ENCODE measurements at places on chromosomes 7 and 10. TPM values are rescaled to one million over a fixed set of nuclear protein-coding genes. Genes with fewer than 3 reads are reported as not detected.
A peak's percentile ranks its signal among the peaks of the same experiment; 100 is the strongest.

DNA sequence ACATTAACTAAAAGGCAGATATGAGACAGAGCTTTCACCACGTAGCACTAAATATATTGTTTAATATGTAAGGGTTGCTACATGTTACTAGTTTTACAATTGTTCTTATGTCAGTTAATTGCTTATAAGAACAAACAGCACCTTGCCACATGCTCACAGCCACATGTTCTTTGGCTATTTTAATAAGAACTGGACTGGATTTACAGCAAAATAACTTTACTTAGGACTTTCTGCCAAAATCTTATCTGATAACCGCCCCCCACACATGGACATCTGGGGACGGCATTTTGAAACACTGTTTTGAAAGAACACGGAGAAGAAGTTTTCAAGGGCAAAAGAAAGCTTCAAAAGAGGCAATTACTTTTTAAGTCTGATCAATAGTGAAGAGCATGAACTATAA is 45.3 kb downstream of the JAZF1 start:
- no peaks in the 10 kb centered on the region for H3K4me1 ChIP-seq
- H3K27me3 ChIP-seq: no peaks in the 10 kb centered on the region
- H3K4me3 ChIP-seq: no peak overlapping the region
- no peaks in the 10 kb centered on the region for H3K36me3 ChIP-seq
- H3K27ac ChIP-seq: no peak overlapping the region

- H3K4me1 ChIP-seq: peaks cover 51% of the 10 kb centered on the region
- H3K27me3 ChIP-seq: no peaks in the 10 kb centered on the region
- no peak overlapping the region for H3K27ac ChIP-seq
- H3K4me3 ChIP-seq: no peak overlapping the region
- DNase-seq: peak; percentile 52
Measured at GRCh38 chr7:2112261-2113198, 120.2 kb downstream of the MAD1L1 start.

- H3K4me3 ChIP-seq: no peak overlapping the region
- H3K27ac ChIP-seq: peak overlapping the region; percentile 90
- DNase-seq: no peak
- H3K27me3 ChIP-seq: no peaks in the 10 kb centered on the region
- no peaks in the 10 kb centered on the region for H3K36me3 ChIP-seq
Measured at GRCh38 chr7:26293569-26294308, 2.1 kb downstream of the SNX10 start.

DNA sequence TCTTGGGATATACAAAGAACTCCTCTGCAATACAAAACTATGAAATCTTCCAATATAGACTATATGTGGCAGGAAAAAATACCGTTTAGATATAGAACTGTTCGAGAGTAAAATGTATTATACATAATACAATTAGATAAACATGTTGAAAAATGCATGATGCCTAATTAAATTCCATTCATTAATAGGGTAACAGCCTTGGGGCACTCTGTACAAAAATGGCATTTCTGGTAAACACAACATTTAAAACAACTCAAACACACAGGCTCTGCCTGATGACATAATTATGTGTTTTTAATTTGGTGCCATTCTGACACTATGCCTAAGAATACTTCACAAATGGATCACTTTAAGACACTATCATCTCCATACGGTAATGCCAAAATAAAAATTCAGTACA is 180.9 kb downstream of the FAM107B start:
- no peaks in the 10 kb centered on the region for H3K4me1 ChIP-seq
- DNase-seq: no peak
- no peak overlapping the region for H3K4me3 ChIP-seq
- H3K36me3 ChIP-seq: no peaks in the 10 kb centered on the region
- H3K27me3 ChIP-seq: no peaks in the 10 kb centered on the region

Gene SYT15
- 50.6 TPM for total RNA-seq

Gene PHKG1
- total RNA-seq: 0.49 TPM

DNA sequence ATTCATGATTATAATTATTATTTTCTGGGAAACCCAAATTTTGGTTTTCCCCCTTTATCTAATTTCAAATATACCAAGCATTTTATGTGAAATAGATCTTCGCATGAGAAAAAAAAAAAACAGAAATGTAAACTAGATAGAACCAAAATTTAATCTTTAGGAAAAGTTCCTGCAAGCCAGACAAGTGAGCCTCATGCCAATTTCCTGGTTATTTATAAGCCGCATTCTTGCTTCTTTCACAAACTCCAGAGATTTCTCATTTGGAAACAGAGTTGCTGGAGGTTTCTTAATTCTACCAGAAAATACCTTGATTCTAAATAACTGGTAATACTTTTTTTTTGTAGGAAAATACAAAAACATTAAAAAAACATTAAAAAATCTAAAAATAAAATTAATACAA is 690.4 kb upstream of the IGFBP3 start:
- H3K27me3 ChIP-seq: no peaks in the 10 kb centered on the region
- DNase-seq: no peak
- H3K27ac ChIP-seq: no peak overlapping the region
- no peak overlapping the region for H3K4me3 ChIP-seq
- no peaks in the 10 kb centered on the region for H3K36me3 ChIP-seq

Gene ITPRID1
- total RNA-seq: not detected

GRCh38 chr7:91710881-91711280 is 169.6 kb downstream of the MTERF1 start:
- H3K27ac ChIP-seq: no peak overlapping the region
- no peak overlapping the region for H3K4me3 ChIP-seq
- no peaks in the 10 kb centered on the region for H3K4me1 ChIP-seq
- no peaks in the 10 kb centered on the region for H3K27me3 ChIP-seq
- no peak for DNase-seq

GRCh38 chr10:60611291-60611747 is 167.0 kb upstream of the CDK1 start:
- no peak overlapping the region for H3K27ac ChIP-seq
- no peaks in the 10 kb centered on the region for H3K4me1 ChIP-seq
- no peaks in the 10 kb centered on the region for H3K27me3 ChIP-seq
- no peak overlapping the region for H3K4me3 ChIP-seq

GRCh38 chr10:127804696-127805095 is 67.7 kb downstream of the FOXI2 start:
- H3K27ac ChIP-seq: no peak overlapping the region
- no peaks in the 10 kb centered on the region for H3K36me3 ChIP-seq
- H3K4me3 ChIP-seq: no peak overlapping the region
- H3K27me3 ChIP-seq: no peaks in the 10 kb centered on the region
- DNase-seq: no peak

- no peaks in the 10 kb centered on the region for H3K27me3 ChIP-seq
- H3K4me3 ChIP-seq: no peak overlapping the region
- peaks cover 3% of the 10 kb centered on the region for H3K4me1 ChIP-seq
- peaks cover 6% of the 10 kb centered on the region for H3K36me3 ChIP-seq
- H3K27ac ChIP-seq: no peak overlapping the region
- DNase-seq: no peak
Measured at GRCh38 chr10:94328613-94329012, 34.1 kb downstream of the NOC3L start.

- no peaks in the 10 kb centered on the region for H3K27me3 ChIP-seq
- H3K4me3 ChIP-seq: no peak overlapping the region
- no peak for DNase-seq
- H3K27ac ChIP-seq: no peak overlapping the region
- H3K36me3 ChIP-seq: no peaks in the 10 kb centered on the region
Measured at GRCh38 chr7:155610633-155611193, 33.7 kb upstream of the RBM33 start.

- no peaks in the 10 kb centered on the region for H3K36me3 ChIP-seq
- H3K27ac ChIP-seq: no peak overlapping the region
- no peak for DNase-seq
- no peaks in the 10 kb centered on the region for H3K4me1 ChIP-seq
Measured at GRCh38 chr7:91228927-91229558, 35.2 kb upstream of the FZD1 start.

GRCh38 chr7:92266415-92267241 is 20.9 kb downstream of the ANKIB1 start:
- no peak overlapping the region for H3K4me3 ChIP-seq
- DNase-seq: no peak
- no peaks in the 10 kb centered on the region for H3K36me3 ChIP-seq
- no peaks in the 10 kb centered on the region for H3K4me1 ChIP-seq

Gene NUPR2
- total RNA-seq: 1.1 TPM

DNA sequence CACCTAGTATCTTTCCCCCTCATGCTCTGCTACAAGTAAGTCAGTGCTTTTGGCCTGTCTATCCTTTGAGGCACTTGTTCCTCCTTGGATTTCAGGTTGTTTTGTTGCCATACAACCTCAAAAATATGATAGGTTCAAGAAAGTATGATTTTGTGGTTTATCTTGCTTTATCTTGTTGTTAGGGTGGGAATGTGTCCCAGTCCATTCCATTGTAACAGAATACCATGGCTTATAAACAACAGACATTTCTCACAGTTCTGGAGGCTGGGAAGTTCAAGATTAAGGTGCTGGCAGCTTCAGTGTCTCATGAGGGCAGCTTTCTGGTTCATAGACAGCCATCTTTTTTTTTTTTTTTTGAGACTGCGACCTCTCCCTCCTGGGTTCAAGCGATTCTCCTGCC is 72.1 kb downstream of the TMEM270 start:
- H3K36me3 ChIP-seq: no peaks in the 10 kb centered on the region
- no peak for DNase-seq
- H3K4me3 ChIP-seq: no peak overlapping the region
- H3K27ac ChIP-seq: no peak overlapping the region
- no peaks in the 10 kb centered on the region for H3K27me3 ChIP-seq
- H3K4me1 ChIP-seq: no peaks in the 10 kb centered on the region

DNA sequence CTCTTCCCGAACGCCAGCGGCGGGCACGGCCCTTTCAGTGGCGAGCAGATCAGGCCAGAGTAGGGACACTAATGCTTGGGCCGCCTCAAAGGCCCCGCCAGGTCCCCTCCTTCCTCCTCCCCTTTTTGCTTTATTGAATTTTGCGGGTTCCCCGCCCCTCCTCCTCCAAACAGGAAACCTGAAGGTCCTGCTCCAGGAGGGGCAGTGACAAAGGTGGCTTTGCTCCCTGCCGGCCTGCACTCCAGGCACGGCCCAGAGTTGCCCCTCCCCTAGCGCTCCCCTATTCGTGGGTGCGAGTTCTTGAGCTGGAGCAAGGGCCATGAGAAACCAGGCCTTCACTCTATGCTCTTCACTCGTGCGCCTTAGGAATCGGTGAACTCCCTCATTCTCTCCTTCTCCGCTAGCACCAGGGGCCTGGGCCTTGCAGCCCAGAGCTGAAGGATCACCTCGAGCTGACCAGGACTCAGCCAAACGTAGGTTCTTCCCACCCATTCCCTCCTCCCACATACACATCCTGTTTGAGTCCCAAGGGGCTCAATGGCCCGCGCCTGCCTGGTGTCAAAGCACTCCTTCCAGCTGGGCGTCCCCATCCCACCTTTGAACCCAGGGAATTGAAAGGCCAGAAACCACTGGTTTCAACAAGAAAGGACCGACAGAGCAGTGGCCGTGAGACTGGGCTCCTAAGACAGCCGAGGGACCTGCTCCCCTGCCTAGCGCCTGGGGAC is 619 bp upstream of the HOXA6 start:
- H3K27me3 ChIP-seq: peaks cover 49% of the 10 kb centered on the region
- peak overlapping the region; percentile 62 for H3K4me3 ChIP-seq
- peak overlapping the region; percentile 89 for H3K27ac ChIP-seq
- H3K36me3 ChIP-seq: no peaks in the 10 kb centered on the region
- peaks cover 25% of the 10 kb centered on the region for H3K4me1 ChIP-seq
- no peak for DNase-seq

GRCh38 chr7:130943336-130943901 is 209.4 kb upstream of the KLF14 start:
- H3K27ac ChIP-seq: peak overlapping the region; percentile 78
- no peak for DNase-seq
- H3K27me3 ChIP-seq: no peaks in the 10 kb centered on the region
- H3K4me1 ChIP-seq: peaks cover 72% of the 10 kb centered on the region
- H3K36me3 ChIP-seq: peaks cover 18% of the 10 kb centered on the region
- H3K4me3 ChIP-seq: peak overlapping the region; percentile 39

DNA sequence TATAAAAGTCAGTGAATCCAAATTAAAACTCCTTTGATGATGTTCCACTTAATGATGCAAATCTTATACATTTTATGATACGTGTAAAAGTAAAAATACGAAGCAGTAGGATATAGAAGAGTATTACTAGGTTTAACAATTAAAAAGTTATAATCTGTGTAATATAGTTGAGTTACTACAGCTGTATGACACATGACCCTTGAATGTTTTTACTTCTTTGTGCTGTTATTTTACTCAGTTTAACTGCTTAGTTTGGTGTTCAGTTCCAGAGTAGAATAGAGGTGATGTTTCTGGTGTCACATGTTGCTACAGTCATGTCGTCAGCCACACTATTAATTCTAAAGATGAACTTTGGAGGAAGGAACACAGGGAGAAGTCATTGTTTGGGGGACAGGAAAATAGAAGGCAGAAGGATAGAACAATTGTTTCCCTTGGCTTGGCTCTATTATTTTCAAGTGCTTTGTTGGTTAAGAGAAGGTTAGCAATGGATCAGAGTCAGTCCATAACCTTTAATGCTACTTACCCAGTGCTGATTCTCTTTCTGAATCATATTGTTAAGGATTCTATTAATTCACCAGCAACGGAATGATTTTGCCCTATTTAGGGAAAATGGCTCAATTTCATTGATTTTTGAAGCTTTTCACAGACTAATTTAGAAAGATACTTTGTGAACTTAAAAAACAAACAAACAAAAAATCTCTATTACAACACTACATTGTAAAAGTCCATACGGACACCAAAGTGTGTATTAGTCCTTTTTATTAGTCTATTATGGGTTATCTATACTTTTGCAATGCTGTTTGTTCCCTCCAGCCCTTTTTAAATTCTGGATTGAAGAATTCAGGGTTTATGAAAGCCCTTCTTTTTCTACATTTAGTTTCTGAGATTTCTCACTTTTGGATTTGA is 73.4 kb downstream of the CPED1 start:
- no peak overlapping the region for H3K4me3 ChIP-seq
- H3K27me3 ChIP-seq: no peaks in the 10 kb centered on the region
- H3K36me3 ChIP-seq: no peaks in the 10 kb centered on the region
- H3K4me1 ChIP-seq: no peaks in the 10 kb centered on the region

Gene PRSS1
- total RNA-seq: not detected

DNA sequence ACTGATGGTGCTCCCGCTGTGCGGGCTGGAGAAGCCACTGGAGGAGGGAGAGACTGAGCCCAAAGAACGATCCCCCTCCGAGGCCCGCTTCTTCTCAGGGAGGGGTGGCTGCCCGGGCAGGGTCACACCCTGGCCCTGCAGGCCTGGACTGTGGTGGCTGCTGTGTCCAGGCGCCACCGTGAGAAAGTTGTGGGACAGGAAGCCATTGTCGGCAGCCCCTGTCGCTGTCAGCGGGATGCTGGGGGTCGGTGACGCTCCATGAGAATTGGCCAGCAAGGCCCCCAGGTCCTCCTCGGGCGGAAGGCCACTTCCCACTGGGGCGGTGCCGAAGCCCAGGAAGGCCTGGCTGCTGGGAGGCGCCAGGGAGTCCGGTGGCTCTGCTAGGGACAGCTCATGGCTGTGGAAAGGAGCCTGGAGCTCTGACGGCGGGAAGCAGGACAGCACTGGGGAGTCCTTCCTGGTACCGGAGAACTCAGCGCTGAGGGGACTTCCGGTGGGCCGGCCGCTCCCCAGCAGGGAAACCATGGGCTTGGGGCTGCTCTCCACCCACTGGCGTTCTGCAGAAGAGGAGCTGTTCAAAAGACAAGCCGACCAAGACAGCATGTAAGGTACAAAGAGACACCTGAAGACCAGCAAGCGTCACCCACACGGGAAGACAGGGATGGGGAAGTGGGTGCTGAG is 278.8 kb downstream of the TNS3 start:
- peak overlapping the region; percentile 35 for H3K27ac ChIP-seq
- H3K27me3 ChIP-seq: no peaks in the 10 kb centered on the region
- no peak for DNase-seq
